ENCODE measurements at places on chromosomes 1 and 21.

DNA sequence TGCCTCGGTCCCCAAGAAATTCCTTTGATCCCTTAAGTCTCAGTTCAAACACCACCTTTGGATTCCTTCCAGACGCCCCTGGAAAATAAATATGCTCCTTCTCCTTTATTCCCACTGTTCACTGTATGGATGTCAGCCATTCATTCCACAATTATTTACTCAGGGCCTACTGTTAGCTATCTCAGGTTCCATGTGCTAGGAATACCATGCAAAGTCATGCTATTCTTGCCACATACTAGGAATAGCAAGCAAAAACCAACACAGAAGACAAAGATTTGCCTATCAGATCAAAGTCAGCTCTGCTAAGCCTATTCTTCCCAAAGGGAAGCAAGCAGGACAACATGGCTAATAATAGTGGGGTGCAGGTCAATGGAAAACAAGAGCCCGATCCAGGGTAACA, 29.8 kb downstream of the TTC13 start:
- no peak for DNase-seq

DNA sequence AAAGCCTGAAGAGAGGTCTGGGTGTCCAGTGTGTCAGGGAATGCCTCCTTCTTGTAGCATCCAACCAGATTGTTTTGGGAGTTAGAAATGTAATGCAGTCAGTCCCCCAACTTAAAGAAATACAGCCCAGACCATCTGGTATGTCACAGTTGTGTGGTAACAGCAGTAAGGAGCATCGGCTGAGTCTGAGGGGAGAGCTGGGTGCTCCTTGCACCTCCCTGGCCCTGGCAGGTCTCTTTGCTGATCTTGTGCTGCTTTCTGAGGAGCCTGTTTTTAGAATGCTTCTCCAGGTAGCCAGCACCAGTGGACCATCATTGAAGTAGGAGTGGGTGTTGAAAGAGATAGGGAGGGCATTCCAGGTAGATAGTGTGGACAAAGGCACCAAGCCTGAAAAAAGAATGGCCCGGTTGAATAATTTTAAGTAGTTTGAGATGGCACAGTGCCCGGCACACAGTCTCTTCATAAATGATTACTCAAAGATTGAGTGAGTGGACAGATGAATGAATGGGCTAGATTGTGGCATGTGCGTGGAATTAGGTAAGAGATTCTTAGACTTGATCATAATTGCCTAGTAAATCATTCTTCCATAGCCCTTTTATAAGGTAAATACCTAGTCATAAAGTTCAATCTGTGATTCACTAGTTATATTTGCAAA, 46.5 kb downstream of the LAMC1 start:
- DNase-seq, result no peak

- no peak for DNase-seq
Measured at GRCh38 chr1:14704846-14705245, 106.4 kb downstream of the KAZN start.

- no peak for DNase-seq
Measured at GRCh38 chr21:41578083-41578482, 70.1 kb upstream of the TMPRSS2 start.

GRCh38 chr1:111204201-111204982, 3.9 kb upstream of the DENND2D start:
- peak; percentile 55 for DNase-seq

- DNase-seq, result no peak
Measured at GRCh38 chr1:26827106-26827604, 667 bp downstream of the ZDHHC18 start.

Measured in GM12864 (cell line).